ENCODE measurements at places on chromosomes 7 and 10.

GRCh38 chr7:44220046-44220357 lies 19.2 kb downstream of the YKT6 start:
- no peak for DNase-seq

DNA sequence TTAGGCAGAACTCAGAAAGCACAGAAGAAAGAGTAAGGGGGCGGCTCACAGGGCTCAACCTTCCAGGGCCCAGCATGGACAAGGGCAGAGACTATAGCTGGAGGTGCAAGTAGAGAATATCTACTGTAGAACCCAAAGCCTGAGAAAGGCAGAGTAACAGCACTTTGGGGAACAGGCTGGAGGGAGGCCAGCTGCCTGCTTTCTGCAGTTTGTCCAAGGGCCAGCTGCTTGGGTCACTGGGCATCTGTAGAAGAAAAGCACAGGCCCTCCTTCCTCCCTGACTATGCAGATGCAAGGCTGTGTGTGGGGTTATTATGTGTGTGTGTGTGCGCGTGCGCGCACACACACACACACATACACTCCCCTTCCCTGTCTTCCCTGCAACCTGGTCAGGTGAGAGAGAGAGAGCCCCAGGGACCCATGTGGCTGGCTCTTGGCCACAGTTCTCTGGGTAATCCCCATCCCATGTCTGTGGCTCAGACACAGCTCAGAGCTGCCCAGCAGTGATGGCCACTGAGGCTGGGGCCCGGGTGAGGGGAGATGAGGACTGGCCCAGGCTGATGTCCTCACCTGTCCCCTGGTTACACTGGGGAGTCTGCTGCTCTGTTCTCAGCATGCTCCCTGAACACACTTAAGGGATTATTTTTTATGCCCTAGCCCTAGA lies 9.0 kb downstream of the ADRA2A start:
- DNase-seq = no peak

DNA sequence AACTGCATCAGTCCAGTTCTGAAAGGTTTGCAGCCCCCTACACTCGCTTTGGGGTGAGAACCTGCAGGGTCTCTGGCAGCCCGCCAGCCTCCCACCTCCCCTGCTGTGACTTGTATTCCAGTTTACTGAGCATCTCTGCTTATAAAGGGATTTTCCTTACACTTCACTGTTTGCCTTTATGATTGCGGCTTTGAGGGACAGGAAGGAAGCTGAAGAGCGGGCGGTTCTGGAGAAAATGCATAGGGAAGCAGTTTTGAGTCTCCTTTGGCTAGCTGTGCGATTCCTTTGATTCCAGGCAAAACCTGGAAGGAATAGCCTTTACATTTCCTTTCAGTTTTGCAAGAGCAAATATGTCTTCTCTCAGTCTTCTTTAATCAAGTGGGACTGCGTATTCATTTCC lies 65.0 kb upstream of the TRIM8 start:
- no peak for DNase-seq

DNA sequence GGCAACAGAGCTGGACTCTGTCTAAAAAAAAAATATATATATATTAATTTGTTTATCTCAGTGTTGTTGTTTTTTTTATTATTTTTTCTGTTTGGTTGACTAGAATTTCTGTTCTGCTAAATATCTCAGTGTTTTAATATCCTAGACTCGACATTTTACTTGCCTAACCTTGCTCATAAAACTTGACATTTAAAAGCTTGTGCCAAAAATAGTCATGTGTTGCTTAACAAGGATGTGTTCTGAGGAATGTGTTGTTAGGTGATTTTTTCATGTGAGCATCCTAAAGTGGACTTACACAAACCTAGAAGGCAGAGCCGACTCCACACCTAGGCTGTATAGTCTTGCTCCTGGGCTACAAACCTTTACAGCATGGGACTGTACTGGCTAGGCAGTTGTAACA lies 23.1 kb downstream of the NRBF2 start:
- no peak for DNase-seq

DNA sequence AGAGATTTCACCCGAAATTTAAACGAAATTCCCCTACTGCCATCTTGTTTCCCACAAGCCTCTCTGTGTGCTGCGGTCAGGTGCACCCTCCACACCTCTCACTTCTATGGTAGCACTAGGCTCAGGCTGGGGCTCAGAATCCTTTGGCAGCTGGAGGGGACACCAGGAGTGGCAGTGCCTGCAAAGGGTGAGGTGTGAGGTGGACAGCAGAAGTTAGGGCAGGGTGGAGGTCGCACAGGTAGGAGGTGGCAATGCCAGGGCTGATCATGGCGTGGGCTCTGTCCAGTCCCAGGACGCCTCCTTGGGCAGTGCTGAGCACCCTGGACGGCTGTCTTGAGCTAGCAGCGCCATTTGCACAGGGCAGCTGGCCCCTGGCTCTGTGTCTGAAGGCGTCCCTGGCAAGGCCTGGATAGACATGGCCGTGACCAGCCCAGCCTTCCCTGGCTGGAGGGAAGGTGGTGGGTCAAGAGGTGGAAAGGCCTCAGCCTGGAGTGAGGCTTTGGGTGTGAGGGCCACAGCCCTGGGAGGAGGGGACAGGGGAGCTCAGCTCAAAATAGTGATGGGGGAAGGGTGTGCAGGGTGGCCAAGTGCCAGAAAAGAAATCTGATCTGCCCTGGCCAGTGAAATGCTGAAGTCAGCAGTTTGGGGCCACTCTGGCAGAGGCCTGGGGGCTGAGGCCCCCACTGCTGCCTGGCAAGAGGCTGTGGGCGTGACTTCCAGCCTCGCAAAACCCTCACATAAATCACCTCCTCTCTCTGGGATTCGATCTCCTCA lies 40.0 kb downstream of the ZCCHC24 start:
- no peak for DNase-seq

DNA sequence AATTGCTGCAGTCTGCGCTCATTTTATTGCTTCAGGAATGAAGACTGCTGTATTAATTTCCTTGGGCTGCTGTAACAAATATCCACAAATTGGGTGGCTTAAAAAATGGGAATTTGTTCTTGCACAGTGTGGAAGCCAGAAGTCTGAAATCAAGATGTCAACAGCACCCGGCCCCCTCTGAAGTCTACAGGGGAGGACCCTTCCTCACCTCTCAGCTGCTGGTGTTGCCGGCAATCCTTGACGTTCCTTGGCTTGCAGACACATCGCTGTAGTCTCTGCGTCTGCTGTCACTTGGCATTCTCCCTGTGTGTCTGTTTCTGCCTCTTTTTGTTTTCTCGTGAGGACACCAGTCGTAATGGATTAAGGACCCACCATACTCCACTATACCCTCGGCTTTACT lies 166.2 kb downstream of the PTPN20 start:
- no peak for DNase-seq

- no peak for DNase-seq
Measured at GRCh38 chr10:43702213-43702935, 53.7 kb upstream of the ZNF32 start.

- no peak for DNase-seq
Measured at GRCh38 chr7:20310963-20311742, 19.5 kb upstream of the ITGB8 start.

DNA sequence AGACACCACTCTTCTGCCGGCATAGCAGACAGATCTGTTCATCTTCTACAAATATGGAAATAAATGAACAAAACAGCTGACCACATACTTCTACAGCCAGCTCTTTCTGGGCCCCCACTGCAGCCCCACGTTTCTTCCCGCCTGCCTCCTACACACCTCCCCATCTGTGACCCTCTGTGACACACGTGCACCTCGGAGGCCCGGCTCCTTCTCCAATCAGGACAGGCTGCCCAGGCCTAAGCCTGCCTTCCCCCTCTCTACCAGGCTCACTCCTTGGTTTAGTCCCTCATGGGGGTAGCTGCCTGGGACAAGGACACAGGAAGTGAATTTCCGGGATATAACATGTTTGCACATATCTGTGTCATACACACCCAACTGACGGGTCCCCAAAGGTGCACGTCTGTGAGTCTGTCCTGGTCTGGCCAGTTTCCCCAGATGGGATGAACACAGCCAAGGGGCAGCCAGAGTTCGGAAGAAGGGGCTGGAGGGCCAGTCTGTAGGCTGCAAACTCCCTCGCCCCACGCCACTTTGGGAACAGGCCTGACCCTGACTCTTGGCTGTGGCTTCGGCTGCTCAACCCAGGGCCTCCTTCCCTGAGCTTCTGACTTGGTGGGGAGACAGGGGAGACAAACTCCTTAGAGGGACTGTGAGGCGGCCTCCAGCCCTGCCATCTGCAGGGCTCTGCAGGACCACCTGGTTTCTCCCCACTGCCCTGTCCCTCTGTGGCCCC lies 30.3 kb downstream of the PITRM1 start:
- DNase-seq = no peak

DNA sequence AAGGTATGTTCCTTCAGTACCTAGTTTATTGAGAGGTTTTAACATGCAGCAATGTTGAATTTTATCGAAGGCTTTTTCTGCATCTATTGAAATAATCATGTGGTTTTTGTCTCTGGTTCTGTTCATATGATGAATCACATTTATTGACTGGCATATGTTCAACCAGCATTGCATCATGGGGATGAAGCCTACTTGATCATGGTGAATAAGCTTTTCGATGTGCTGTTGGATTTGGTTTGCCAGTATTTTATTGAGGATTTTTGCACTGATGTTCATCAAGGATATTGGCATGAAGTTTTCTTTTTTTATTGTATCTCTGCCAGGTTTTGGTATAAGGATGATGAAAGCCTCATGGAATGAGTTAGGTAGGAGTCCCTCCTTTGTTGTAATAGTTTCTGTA lies 204.0 kb upstream of the GNAI1 start:
- DNase-seq = no peak

GRCh38 chr10:78900715-78901430 lies 167.9 kb upstream of the ZMIZ1 start:
- no peak for DNase-seq

DNA sequence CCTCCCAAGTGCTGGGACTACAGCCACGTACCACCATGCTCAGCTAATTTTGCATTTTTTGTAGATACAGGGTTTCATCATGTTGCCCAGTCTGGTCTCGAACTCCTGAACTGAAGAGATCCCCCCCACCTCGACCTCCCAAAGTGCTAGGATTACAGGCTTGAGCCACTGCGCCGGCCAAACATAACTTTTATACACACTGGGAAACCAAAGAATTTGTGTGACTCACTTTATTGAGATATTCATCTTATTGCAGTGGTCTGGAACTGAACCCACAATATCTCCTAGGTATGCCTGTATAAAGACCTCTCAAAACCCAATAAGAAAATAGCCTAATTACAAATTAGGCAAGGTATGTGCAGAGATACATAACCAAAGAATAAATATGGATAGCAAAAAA lies 182.6 kb upstream of the FEZF1 start:
- no peak for DNase-seq

- DNase-seq = no peak
Measured at GRCh38 chr7:133314084-133314483, 61.2 kb downstream of the EXOC4 start.

DNA sequence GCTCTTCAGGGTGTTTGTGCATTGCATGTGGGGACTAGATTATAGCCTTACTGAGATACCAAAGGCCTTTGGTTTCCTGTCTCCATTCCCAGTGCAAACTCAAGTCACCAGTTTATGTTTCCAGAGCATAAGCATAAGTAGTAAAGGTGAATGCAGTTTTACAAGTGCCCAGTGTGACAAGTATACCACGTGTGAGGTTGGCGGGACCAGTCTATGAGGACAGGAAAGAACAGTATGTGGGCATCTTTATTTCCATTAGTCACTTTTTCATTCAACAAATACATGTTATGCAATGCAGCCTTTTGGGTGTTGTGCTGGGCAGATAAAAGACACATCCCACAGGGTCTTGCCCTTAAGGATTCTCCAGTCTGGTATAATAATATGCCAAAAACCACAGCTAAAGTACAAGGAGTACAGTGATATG lies 146.5 kb downstream of the ARID5B start:
- no peak for DNase-seq

- no peak for DNase-seq
Measured at GRCh38 chr7:114755856-114756255, 166.0 kb upstream of the MDFIC start.

- no peak for DNase-seq
Measured at GRCh38 chr10:81116990-81117389, 579.3 kb downstream of the SH2D4B start.

- peak; percentile 32 for DNase-seq
Measured at GRCh38 chr10:49309691-49310411, 10.9 kb downstream of the C10orf71 start.

GRCh38 chr10:91022390-91022789 lies 101.5 kb upstream of the ANKRD1 start:
- DNase-seq = no peak

- DNase-seq = no peak
Measured at GRCh38 chr7:68807666-68808065, 790.6 kb upstream of the AUTS2 start.

DNA sequence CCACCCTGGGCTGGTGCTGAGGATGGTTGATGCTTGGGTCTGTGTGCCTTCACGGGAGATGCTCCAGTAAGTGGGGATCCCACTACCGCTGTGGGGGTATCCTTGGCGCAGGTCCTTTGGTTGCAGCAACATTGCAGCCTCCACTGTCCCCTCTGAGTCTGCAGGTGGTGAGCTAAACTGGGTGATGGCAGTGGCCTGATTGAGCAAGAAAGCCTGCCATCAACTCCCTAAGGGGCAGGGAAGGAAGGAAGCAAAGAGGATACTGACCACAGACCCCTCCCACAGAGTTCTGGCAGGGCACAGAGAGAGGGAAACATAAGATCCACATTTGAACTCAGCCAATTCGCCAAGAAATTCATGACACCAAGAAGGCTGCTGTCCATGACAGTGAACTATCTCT lies 43.2 kb downstream of the MYO1G start:
- no peak for DNase-seq

GRCh38 chr10:65416094-65416493 lies 1509.7 kb upstream of the LRRTM3 start:
- no peak for DNase-seq

GRCh38 chr7:69358163-69358821 lies 240.0 kb upstream of the AUTS2 start:
- DNase-seq = no peak

GRCh38 chr7:105800849-105801534 lies 75.4 kb downstream of the ATXN7L1 start:
- DNase-seq = no peak

DNA sequence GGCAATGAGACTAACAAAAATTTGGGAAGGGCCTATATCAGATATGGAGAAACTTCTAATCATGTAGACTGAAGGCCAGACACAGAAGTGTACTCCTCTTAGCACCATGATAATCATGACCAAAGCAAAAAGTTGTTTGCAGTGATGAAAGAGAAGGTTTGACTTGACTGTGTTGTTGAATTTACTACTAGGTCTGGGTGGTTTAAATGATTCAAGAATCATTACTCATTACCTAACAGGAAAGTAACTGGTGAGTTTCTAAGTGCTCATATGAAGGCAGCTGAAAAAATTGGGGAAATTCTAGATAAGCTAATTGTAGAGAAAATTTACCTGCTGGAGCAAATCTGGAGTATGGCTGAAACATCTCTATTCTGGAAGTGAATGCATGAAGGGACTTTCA lies 451.5 kb upstream of the SORCS1 start:
- no peak for DNase-seq
